ENCODE measurements at places on chromosomes 6 and 20.
A peak's percentile ranks its signal among the peaks of the same experiment; 100 is the strongest.

GRCh38 chr20:6012179-6012578 lies 41.7 kb downstream of the LRRN4 start:
- DNase-seq = no peak

GRCh38 chr6:20746024-20746423 lies 211.8 kb downstream of the CDKAL1 start:
- no peak for DNase-seq

GRCh38 chr6:137286916-137287315 lies 67.7 kb upstream of the IFNGR1 start:
- DNase-seq = no peak

DNA sequence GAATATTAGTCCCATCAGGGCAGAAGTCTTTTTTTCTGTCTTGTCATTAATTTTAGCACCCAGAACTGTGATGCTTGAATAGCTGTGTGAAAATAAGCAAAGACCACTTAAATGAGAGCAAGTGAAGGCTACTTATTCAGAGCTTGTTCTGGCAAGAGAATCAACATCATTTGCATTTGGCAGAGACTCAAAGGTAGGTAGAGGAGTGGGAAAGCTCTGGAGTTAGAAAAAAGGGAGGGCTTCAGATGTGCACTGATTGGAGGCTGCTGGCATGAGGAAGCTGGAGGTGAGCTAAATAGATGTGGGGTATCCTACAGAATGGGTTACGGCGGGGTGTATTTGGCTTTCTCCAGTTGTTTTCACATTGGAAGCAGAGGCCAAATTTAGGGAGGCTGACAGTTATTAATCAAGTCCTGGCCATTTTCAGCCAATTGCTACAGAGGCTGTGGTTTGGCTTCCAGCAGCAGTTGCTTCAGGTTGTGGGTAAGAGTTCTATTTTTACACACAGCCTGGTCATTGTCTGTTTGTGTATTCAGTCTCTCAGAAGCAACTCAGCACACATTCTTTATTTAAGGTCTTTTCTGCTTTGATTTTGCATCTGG lies 254.3 kb downstream of the BTBD3 start:
- no peak for DNase-seq

- DNase-seq = peak; percentile 60
Observed at GRCh38 chr20:5933802-5934436, 16.4 kb downstream of the TRMT6 start.

GRCh38 chr6:44725070-44725469 lies 337.6 kb downstream of the CDC5L start:
- DNase-seq = no peak

GRCh38 chr6:56292505-56293181 lies 45.3 kb upstream of the COL21A1 start:
- peak; percentile 76 for DNase-seq

- DNase-seq = no peak
Observed at GRCh38 chr20:37899105-37900045, 3.6 kb upstream of the VSTM2L start.

- no peak for DNase-seq
Observed at GRCh38 chr20:45617591-45617990, 11.9 kb upstream of the WFDC10A start.

- no peak for DNase-seq
Observed at GRCh38 chr20:63104312-63105181, 97.8 kb upstream of the BHLHE23 start.

GRCh38 chr6:108074057-108074358 lies 533 bp downstream of the OSTM1 start:
- no peak for DNase-seq

DNA sequence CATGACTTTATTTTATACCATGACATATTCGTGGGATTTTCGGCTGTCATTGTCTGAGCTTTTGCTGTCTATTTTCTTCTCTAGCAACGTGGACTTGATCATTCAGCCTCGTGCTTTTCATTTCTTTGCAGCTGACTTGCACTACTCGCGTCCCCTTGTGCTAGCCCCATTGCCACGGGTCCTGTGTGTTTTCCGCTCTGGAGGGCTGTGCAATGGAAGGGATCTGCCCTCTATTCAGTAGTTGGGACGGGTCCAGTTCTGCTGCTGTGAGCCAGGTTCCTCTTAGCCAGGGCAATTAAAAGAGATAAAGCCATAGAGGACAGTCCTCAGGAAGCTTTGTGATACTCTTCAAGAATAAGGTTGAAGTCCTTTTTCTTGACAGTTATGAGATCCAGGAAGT lies 17.6 kb downstream of the NEDD9 start:
- no peak for DNase-seq

DNA sequence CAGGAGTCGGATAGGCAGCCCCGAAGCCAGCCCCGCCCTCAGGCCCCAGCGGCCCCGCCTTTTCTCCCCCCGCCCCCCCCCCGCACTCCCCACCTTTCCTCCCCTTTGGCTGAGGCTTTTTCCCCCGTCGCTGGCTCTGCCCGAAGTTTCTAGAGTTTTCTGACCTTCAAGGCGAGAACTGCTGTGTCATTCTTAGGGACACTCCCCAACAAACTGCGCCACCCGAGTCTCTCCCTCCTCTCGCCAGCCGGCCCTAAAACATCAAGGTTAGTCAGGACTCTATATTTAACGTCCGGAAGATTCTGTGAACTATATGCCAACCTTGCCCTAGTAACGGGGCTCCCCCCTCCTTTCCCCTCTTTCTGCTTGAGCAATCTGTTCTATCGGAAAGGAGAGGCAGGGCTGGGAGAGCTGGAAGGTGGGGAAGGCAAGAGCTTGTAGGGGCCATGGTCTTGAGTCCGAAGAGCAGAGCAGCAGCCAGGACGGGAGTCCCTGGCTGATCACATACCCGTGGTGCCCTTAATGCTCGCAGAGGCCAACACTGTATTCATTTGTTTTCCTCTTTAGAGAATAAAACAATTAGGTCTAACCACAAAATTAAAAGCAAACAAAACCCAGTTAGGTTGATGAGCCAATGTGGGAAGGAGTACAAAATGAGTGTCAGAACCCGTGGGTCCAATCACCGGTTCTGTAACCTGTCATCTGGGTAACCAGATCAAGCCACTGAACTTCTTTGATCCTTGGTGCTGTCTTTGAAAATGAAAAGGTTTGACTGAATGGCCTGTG lies 5.3 kb upstream of the HSPA1B start:
- peak; percentile 88 for DNase-seq

- DNase-seq = no peak
Observed at GRCh38 chr6:163789199-163789810, 374.8 kb downstream of the QKI start.

DNA sequence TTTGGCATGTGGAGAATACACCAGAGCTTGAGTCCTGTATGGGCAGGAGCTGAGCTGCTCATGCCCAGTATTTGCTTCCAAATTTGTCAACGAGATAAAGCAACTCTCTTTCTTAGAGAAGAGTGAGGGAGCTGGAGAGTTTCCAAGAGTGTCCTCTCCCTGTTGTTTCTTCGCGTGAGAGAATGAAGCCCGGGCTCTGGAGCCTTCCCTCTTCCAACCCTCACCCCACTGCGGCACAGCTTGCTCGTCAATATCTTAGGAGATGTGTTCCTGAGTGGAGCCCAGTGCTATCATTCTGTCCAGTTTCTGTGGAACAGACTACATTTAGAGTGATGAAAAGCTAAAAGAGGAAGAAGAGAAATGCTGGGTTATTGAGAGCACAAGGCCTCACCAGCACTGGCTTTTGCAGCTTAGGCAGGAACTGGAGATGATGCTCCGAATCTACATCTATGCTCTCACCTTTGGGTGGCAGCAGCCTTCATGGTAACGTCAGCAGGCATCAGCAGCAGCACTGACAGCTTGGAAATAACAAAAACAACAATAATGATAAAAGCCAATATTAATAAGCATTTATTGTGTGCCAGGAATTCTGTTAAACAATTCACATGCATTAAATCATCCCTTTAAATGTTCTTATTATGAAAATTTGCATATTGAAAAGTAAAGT lies 66.5 kb upstream of the TFB1M start:
- DNase-seq = no peak

- DNase-seq = no peak
Observed at GRCh38 chr6:137240168-137240567, 21.0 kb upstream of the IFNGR1 start.

DNA sequence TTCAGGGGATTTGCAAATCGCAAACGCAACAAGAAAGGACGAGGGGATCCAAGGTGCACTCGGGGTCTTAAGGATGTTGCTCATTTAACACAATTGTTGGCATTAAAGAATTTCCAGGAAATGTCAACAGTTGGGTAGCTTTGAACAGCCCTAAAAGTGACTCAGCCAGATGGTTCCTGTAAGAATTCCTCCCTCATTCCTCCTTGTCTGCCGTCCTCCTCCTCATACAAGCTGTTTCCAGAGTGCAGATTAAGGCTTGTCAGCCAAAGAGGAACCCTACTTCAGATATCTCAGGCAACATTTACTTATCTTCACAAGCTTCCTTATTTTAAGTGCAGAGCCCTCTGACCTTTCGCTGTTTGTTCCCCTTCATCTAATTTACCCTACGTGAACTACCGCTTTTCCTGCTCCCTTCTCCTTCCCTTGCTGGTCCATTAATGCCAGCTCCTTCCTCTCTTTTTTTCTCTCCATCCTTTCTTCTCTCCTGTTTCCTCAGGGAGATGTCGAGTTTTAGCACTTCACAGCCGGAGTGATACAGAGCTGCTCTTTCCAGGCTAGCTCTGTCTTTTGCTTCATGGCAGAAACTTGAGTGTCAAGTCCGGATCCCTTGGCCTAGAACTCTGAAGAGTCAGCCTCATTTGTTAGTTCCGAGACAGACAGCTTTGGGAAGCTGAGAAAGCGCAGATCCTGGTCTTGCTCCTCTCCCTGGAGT lies 26.1 kb upstream of the TBC1D7 start:
- DNase-seq = no peak

- DNase-seq = no peak
Observed at GRCh38 chr6:48994811-48995210, 468.2 kb downstream of the MMUT start.

- no peak for DNase-seq
Observed at GRCh38 chr6:108587258-108588059, 26.7 kb downstream of the FOXO3 start.

GRCh38 chr6:36651659-36652379 lies 26.7 kb upstream of the CDKN1A start:
- no peak for DNase-seq

DNA sequence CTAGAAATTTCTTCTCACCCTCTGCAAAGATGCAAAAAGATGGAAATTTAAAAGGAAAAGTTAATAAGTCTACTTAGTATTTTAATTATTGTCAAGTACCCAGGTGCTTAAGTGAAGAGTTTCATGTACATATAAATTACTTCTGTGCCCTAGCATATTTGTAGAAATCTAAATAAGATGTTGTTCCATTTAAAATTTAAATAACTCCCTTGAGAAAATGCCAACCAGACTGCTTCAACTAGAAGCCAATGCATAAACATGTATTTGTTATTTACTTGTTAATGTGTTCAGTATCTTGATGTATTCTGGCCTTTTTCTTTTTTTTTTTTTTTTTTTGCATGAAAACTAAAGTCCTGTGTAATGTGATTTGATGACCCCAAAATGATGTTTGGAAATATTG lies 6.3 kb upstream of the TMEM244 start:
- no peak for DNase-seq

DNA sequence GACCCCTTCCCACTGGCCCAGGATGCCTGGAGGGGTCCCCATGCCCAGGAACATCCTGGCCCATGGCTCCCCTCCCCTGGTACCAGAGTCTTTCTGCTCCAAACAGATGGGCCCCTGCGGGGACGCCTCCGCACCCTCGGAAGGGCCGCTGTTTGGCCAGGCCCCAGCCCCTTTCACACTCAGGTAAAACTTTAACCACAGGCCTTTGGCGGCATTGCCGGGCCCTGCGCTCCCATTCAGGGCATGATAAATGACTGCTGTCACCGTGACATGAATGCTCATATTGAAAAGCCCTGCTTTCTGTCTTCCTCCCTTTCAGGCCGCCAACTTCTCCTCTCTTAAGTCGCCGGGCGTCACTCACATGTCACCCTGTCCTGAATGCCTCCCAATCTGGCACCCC lies 141.5 kb upstream of the TOP1 start:
- no peak for DNase-seq

DNA sequence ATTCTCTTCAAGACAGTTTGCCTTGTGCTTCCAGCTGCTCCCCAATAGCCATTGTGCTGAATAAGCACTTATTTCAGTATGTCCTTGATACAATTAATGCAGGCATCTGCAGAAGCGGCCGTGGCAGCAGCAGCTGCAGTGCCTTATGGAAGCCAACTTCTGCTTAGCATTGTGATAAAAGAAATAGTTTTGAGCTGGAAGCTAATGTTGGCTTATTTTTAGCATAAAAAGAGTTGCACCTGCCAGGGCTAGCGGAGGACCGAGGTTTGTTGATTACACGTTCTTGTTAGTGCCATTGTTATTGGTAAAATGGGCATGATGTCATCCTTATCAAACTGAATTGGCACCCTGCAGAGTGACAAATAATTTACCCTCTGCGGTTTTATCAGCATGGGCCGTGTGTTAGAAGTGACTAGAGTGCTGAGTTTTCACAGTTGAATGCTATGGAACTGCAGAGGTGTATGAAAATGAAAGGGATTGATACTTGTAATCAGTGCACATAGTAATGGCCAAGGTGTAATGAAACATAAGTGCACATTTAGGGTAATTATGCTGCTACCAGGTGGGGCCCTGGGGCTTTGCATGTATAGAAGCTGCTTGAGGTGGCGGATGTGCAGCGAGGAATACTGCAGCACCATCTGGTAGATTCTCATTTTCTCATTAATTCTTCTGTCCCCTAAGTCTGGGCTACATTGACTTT lies 334.3 kb downstream of the CDKAL1 start:
- DNase-seq = peak; percentile 80

DNA sequence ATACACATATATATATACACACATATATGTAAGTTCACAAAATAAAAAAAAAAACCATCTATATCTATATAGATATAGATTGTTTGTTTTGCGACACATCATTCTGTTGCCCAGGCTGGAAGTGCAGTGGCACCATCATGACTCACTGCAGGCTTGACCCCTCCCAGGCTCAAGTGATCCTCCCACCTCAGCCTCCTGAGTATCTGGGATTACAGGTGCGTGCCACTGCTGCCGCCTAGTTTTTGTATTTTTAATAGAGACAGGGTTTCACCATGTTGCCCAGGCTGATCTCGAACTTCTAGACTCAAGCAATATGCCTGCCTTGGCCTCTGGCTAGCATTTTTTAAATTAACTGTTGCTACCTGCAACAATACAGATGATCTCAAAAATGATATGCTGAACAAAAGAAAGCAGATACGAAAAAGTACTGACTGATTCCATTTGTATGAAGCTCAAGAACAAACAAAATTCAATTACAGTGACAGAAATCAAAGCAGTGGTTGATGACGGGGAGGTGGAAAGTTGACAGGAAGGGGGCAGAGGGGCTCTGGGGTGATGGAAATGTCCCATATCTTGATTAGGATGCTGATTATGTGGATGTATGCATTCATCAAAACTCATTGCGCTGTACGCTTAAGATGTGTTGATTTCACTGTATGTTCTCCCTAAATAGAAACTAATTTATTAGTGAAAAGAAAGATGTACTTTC lies 49.6 kb downstream of the ATXN1 start:
- no peak for DNase-seq

- peak; percentile 85 for DNase-seq
Observed at GRCh38 chr6:41638935-41639808, 904 bp downstream of the MDFI start.

DNA sequence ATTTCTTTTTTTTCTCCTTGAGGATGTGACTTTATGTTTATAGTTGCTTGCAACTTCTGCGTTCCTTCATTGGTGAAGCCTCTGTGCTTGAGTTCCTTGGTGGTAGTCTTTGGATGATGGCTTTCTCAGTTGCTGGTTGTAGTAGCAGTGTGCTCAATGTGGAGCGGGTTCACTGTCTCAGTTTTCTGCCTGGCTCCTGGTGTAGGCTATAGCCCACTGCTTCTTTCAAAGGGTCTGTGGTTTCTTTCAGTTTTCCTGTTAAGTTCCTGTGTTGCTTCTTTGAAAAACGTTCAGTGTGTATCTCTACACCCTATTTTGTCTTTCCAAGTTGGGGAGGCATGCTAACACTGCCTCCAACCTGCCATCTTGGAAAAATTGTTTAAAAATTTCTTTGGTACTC lies 33.9 kb upstream of the ZBTB24 start:
- no peak for DNase-seq

All from endodermal cell (in vitro differentiated cells).